ENCODE measurements at places on chromosomes 2 and 18.

GRCh38 chr2:73426176-73426575 is 40.5 kb downstream of the ALMS1 start:
- no peak for DNase-seq
- H3K27me3 ChIP-seq, result no peaks in the 10 kb centered on the region
- no peaks in the 10 kb centered on the region for H3K4me1 ChIP-seq
- no peak overlapping the region for H3K27ac ChIP-seq

- no peak overlapping the region for H3K27ac ChIP-seq
- no peaks in the 10 kb centered on the region for H3K27me3 ChIP-seq
- H3K4me1 ChIP-seq, result peaks cover 8% of the 10 kb centered on the region
- H3K36me3 ChIP-seq, result no peaks in the 10 kb centered on the region
- no peak for DNase-seq
These were observed 1.2 kb upstream of the MRO start for GRCh38 chr18:50820901-50821520.

GRCh38 chr2:171334171-171334570 is 99.6 kb downstream of the METTL8 start:
- H3K4me3 ChIP-seq, result no peak overlapping the region
- DNase-seq, result no peak
- H3K36me3 ChIP-seq, result no peaks in the 10 kb centered on the region
- no peak overlapping the region for H3K27ac ChIP-seq
- H3K27me3 ChIP-seq, result no peaks in the 10 kb centered on the region

DNA sequence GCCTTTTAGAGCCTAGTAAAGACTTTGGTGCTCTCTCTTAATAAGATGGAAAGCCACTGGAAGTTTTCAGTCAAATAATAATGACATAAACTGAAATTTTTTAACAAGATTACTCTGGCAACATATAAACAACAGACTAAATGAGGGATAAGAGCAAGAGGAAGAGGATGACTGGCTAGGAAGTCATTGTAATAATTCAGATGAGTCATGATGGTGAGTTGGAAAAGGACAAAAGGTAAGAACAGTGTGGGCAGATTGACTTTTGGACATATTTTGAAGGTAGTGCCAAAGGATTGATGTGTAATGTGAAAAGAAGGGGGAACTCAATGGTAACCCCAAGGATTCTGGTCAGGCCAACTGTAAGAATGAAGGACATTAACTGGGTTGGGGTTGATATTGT is 310.3 kb downstream of the NOL4 start:
- H3K36me3 ChIP-seq, result no peaks in the 10 kb centered on the region
- H3K4me3 ChIP-seq, result no peak overlapping the region
- peak; percentile 5 for DNase-seq
- H3K27ac ChIP-seq, result no peak overlapping the region
- H3K27me3 ChIP-seq, result no peaks in the 10 kb centered on the region

GRCh38 chr2:25810428-25810827 is 67.9 kb downstream of the ASXL2 start:
- H3K4me1 ChIP-seq, result no peaks in the 10 kb centered on the region
- H3K27me3 ChIP-seq, result no peaks in the 10 kb centered on the region
- H3K36me3 ChIP-seq, result peaks cover 8% of the 10 kb centered on the region
- H3K4me3 ChIP-seq, result no peak overlapping the region

GRCh38 chr2:111896024-111896423 is 2.4 kb upstream of the MERTK start:
- no peaks in the 10 kb centered on the region for H3K36me3 ChIP-seq
- H3K27me3 ChIP-seq, result peaks cover 31% of the 10 kb centered on the region
- no peak for DNase-seq
- no peak overlapping the region for H3K4me3 ChIP-seq
- H3K4me1 ChIP-seq, result peaks cover 8% of the 10 kb centered on the region
- no peak overlapping the region for H3K27ac ChIP-seq

GRCh38 chr18:52750995-52751394 is 411.0 kb downstream of the DCC start:
- no peaks in the 10 kb centered on the region for H3K36me3 ChIP-seq
- DNase-seq, result no peak

DNA sequence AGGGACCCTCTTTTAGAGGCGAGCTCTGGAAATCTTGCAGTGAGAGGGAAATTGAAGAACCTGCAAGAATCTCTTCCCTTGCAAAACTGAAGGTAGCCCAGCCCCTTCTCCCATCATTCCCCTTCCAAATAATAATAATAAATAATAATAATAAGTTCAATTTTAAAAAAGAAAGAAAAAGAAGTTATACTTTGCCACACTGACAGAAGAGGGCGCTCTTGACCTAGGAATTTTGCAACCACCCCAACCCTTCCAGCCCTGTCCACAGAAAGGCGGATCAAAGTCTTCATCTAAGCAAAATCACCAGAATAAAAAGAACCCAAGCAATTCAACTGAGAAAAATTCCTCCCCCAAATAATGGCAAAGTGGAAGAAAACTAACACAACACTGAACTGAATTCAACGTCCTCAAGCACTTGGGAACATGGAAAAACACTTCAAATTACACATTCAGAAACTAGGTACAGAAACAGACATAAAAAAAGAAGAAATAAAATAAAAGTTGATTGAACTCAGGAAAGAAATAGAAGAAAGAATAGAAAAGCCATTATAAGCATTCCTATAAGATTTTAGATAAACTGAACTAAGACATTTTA is 98.9 kb upstream of the GLS start:
- no peak overlapping the region for H3K4me3 ChIP-seq
- peaks cover 3% of the 10 kb centered on the region for H3K27me3 ChIP-seq
- peak; percentile 66 for DNase-seq
- no peak overlapping the region for H3K27ac ChIP-seq
- no peaks in the 10 kb centered on the region for H3K36me3 ChIP-seq

Measured in mesenchymal stem cell (in vitro differentiated cells and primary cell).